ENCODE measurements at places on chromosomes 2 and 18. TPM values are rescaled to one million over a fixed set of nuclear protein-coding genes. Genes with fewer than 3 reads are reported as not detected.

Gene VAMP5
- 7.2 TPM for total RNA-seq

DNA sequence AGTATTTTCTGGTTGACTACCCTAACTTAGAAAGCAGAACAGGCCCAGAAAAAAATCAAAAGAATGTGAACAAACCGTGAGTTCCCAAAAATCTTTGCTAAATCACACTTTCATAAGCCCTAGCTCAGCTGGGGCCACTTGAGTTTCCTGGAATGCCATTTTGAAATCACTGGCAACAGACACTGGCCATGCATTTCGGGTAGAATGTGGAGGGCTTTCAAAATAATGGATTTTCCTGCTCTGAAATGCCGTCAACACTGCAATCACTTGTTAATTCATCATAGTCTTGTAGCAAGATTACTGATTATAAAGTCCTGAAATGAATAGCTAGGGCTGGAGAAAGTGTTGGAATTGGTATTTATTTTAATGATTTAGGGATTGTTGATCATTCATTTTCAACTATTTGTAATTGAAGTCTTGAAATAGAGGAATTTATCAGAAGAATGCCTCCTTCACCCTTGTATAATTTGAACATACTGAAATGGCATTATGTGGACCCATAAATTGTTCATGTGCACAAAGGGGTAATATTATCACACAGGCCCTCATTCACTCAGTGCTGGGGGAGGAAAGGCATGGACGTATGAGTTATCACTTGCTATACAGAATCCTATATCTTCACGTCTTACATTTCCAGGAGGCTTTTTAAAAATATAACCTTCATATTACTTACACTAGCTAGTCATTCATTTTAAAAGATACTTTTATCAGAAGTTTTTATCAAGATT, 134.8 kb downstream of the DTNA start:
- no peak for DNase-seq

GRCh38 chr2:180695586-180696401, 284.6 kb upstream of the UBE2E3 start:
- DNase-seq, result no peak

Gene CNTNAP5
- total RNA-seq, result not detected

DNA sequence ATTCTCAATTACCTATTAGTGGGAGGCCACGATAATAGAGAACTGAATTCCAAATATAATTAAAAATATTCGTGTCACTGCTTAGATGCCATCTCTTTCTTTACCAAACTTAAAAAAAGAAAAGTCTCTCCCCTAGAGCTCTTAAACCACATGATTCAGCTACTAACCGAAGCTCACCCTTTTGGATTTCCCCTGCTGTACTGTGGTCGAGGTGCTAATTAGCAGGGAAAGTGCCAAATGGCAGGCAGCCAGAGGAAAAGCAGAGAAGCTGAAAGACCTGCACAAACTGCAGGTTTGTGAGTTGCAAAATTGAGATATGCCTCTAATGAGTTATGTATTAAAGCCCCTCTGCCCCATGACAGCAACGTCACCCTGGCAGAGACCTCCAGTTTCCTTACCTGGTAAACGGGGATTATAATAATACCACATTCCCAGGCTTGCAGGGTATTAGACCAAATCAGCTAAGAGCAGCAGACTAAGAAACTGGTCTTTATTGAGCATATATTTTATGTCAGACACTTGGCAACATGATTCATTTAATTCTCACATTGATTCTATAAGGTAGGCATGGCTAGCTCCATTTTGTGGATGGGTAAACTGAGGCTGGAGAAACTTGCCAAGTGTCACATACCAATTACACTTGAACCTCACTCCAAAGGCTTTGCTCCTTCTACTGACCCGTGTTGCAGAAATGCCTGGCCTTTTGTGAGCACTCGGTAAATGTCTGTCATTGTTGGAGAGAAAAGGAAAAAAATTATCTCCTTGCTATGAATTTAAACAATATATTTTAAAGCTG, 259.7 kb downstream of the LPIN1 start:
- no peak for DNase-seq

Gene MC4R
- total RNA-seq, result not detected

GRCh38 chr2:202096736-202097135, 23.7 kb downstream of the KIAA2012 start:
- DNase-seq, result no peak

GRCh38 chr2:48733067-48733503, 22.4 kb downstream of the LHCGR start:
- DNase-seq, result no peak

Gene TEKT4
- not detected for total RNA-seq

DNA sequence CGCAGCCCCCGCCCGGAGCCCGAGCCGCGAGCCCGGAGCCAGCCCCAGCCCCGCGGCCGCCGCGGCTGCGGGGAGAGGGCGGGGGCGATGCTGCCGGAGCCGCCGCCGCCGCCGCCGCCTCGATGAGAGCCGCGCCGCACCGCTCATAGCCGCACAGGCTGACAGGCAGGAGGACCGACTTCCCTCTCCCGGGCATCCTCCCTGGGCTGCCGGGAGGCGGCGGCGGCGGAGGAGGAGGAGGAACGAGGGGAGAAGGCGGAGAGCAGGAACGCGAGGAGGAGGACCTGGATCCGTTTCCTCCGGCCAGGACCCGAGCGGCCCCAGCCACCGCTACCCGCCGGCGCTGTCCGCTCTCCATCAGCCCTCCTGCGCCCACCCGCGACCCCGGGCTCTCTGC, 370 bp downstream of the KLHL29 start:
- DNase-seq, result no peak

DNA sequence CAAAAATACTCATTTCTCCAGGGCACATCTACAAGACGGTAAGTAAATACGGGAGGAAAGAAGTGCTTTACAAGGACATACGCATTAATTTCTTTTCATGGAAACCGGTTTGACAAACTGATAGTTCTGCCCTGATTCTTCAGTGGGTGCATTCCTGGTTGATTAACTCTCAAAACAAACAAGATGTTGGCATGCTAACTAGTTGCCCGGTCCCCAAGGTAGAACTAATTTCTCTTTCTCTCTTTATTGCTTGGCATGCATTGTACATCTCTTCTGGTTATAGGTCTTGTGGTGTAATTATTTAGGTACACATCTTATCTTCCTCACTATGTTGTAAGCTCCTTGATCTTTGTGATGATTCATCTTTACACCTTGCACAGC, 46.9 kb upstream of the SPATS2L start:
- no peak for DNase-seq

GRCh38 chr2:142140434-142140845, 9.6 kb upstream of the LRP1B start:
- peak; percentile 12 for DNase-seq

- no peak for DNase-seq
Observed at GRCh38 chr2:43400508-43400907, 174.1 kb upstream of the ZFP36L2 start.

- DNase-seq, result no peak
Observed at GRCh38 chr2:237473878-237474441, 13.1 kb upstream of the MLPH start.

DNA sequence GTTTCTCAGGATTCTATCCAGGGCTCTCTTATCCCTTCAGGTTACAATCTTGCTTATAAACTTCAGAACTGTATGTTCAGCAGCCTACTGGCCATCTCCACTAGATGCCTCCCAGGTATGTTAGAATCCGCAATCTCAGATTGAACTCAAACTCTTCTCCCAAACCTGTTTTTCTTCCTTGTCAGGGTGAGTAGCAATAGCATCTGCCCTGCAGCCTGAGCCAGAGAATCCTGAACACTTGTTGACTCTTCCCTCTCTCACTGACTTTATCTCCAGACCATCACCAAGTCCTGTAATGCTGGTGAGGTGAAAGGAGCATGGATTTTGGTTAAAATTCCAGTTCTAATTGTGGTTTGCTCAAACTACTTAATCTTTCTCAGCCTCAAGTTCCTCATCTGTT, 82.6 kb upstream of the ALPP start:
- DNase-seq, result no peak

Gene TEX44
- total RNA-seq, result not detected

GRCh38 chr2:78586316-78586715, 439.2 kb upstream of the REG3G start:
- no peak for DNase-seq

DNA sequence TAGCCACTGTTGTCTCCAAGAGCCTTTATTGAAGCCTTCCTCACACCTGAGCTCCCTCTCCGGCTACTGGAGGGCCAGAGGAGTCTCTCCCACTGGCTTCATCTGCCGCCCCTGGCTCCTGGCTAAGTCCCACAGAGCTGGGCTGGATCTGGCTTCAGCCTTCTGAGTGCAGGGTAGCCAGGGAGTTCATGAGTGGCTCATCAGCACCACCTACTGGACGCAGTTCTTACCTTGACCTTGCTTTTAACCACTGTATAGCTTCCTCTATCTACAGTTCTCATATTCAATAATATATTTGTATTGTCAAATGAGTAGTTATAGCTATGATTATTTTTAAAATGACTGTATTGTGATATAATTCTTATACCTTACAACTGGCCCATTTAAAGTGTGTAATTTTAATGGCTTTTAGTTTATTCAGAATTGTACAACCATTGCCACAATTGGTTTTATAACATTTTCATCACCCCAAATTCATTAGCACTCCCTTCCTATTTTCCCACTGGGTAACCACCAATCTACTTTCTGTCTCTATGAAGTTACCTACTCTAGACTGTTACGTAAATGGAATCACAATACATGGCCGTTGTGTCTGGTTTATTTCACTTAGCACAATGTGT, 17.7 kb downstream of the CNDP1 start:
- DNase-seq, result peak; percentile 74

Gene CPO
- total RNA-seq, result not detected

- peak; percentile 28 for DNase-seq
Observed at GRCh38 chr2:114201781-114202180, 240.7 kb upstream of the DPP10 start.

Gene MSGN1
- total RNA-seq, result not detected

DNA sequence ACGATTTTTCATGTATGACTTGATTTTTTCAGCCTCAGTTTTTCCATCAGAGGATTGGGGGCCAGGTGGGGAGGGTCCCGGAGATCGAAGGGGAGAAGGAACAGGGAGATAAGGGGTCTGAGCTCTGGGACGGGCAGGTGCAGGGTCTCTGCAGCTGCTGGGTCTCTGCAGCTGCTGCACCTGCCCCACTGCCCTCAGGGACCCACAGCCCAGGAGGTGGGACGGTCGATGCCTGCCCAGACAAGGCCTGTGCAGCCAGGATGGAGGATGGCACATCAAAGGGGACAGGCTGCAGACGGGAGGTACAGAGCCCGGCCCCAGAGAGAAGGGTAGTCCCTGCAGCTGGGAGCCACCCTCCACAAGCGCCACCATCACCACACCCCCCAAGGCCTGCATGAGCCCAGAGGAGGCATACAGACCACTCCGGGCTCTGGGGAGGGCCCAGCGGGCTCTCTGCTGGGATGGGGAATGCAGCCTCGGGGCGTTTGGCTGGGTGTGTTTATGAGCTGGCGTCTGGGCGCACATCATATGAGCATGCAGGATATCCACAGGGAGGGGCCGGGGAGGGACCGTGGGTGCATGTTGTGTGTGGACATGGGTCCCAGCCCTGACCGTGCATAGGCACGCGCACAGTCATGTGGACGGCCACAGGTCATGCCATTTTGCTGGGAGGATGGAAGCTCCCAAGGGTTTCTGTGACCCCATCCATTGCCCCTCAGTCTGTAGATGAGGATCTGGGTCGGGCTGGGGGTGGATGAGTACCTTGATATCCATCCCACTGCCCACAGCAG, 34.9 kb upstream of the GPC1 start:
- no peak for DNase-seq

GRCh38 chr18:48820483-48821250, 130.1 kb downstream of the SMAD7 start:
- DNase-seq, result no peak

GRCh38 chr18:3648641-3649040, 198.7 kb downstream of the TGIF1 start:
- DNase-seq, result no peak
